NCI-H2081 treated with DMSO at 0.1 percent for 48 hours (cell line): ENCODE measurements at places on chromosomes 7 and 10.

DNA sequence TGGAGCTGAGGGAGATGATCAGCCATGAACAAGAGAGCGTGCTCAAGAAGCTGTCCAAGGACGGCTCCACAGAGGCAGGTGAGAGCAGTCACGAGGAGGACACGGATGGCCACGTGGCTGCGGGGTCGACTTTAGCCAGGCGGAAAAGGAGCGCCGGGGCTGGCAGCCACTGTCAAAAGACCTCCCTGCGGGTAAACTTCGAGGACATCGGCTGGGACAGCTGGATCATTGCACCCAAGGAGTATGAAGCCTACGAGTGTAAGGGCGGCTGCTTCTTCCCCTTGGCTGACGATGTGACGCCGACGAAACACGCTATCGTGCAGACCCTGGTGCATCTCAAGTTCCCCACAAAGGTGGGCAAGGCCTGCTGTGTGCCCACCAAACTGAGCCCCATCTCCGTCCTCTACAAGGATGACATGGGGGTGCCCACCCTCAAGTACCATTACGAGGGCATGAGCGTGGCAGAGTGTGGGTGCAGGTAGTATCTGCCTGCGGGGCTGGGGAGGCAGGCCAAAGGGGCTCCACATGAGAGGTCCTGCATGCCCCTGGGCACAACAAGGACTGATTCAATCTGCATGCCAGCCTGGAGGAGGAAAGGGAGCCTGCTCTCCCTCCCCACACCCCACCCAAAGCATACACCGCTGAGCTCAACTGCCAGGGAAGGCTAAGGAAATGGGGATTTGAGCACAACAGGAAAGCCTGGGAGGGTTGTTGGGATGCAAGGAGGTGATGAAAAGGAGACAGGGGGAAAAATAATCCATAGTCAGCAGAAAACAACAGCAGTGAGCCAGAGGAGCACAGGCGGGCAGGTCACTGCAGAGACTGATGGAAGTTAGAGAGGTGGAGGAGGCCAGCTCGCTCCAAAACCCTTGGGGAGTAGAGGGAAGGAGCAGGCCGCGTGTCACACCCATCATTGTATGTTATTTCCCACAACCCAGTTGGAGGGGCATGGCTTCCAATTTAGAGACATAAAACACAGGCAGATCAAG lies 3.3 kb downstream of the GDF2 start:
- no peak for DNase-seq

DNA sequence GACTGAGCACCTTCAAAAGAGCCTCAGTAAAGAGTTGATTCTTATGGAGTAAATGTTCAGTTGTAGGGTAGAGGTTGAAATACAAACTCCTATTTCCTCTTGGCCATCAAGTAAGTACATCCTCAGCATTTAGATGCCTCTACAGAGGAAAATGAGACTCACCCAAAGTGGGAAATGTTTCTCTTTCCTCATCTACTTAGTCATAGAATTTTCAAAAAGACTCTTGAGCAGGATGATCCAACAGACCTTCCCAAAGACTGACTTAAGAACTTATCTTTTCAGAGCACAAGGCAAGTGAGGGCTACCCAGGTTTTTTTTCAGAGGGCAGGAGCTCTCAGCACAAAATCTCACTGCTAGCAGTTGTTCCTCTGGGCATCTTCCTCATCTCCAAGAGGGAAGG lies 449.1 kb downstream of the KCNMA1 start:
- no peak for DNase-seq

- DNase-seq, result no peak
These were observed 95.1 kb downstream of the NRBF2 start for GRCh38 chr10:63228237-63228636.

- DNase-seq, result no peak
These were observed 12.0 kb downstream of the WIPF3 start for GRCh38 chr7:29818308-29818707.

- DNase-seq, result no peak
These were observed 26.2 kb upstream of the CARD11 start for GRCh38 chr7:3069771-3070449.

- no peak for DNase-seq
These were observed at the start of gene CHAT for GRCh38 chr10:49613882-49614241. CHAT (plus strand) TSS chr10:49614037; CDS start chr10:49614190, 153 bp downstream.

- no peak for DNase-seq
These were observed 120.2 kb downstream of the CDH23 start for GRCh38 chr10:71516890-71517289.

GRCh38 chr10:87799860-87800259 lies 18.2 kb downstream of the ATAD1 start:
- no peak for DNase-seq
